ENCODE measurements at places on chromosomes 3 and 15. TPM values are rescaled to one million over a fixed set of nuclear protein-coding genes. Genes with fewer than 3 reads are reported as not detected.

The CYP1A1 gene
- total RNA-seq: 1.2 TPM

The PDZRN3 gene
- 26.0 TPM for total RNA-seq

The RASGRF1 gene
- not detected for total RNA-seq

The GOLGA8G gene
- total RNA-seq: not detected

The EAF2 gene
- total RNA-seq: 1.9 TPM

The ARIH2 gene
- 68.4 TPM for total RNA-seq

The CHST2 gene
- 13.0 TPM for total RNA-seq

The DUOX1 gene
- not detected for total RNA-seq
